ENCODE measurements at places on chromosomes 7 and 10.

- DNase-seq, result no peak
These were observed 34.0 kb downstream of the ANLN start for GRCh38 chr7:36423633-36424032.

DNA sequence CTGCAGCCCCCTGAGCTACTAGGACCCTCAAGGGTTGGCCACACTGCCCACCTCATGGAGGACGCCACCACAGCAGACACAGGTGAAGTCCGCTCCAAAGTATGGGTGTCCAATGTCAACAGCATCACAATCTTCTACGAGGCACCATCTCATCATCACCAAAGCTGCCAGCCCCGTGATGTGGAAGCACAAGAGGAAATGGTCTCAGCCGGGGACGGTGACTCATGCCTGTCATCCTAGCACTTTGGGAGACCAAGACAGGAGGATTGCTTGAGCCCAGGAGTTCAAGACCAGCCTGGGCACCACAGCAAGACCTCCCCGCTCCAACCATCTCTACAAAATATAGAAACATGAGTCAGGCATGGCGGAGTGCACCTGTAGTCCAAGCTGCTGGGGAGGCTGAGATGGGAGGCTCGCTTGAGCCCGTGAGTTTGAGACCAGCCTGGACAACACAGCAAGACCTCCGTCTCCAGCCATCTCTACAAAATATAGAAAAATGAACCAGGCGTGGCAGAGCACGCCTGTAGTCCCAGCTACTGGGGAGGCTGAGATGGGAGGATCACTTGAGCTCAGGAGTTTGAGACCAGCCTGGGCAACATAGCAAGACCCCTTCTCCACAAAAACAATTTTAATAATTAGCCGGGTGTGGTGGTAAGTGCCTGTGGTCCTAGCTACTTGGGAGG is 48.8 kb upstream of the MYL10 start:
- no peak for DNase-seq

GRCh38 chr7:41879403-41879802 is 176.5 kb upstream of the INHBA start:
- DNase-seq, result no peak

DNA sequence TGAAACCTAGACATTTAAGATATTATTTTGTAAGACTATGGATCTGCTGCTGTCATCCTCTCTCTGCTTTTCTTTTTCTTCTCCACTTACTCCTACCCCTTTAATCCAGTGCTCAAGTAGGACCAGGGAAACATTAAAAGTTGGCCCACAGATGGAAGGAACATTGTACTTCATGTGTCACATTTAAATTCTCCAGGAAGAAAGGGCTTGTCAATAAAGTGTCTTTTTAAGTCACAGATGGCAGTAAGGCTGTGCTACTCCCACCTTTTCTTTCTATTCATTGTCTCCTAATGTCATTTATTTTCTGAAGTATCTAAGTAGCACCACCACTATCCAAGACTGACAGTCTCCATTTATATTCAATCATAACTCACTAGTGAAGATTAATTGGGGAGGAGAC is 737.7 kb upstream of the C7orf33 start:
- no peak for DNase-seq

DNA sequence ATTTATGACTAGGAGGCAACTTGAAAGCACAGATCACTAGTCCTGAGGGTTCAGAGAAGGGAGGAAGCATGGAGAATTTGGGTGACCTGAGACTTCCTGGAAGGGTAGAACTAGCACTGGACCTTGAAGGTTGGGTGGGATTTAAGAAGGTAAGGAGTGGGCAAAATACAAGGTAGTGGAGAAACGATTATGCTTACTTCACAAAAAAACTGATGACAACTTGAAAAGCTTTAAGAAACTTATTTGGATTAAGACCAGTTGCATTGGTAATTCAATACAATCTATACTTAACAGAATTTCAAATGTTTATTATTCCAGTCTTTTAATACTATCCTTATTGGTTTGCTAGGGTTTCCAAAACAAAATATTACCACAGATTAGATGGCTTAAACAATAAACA is 198.6 kb upstream of the MDFIC start:
- DNase-seq, result no peak

GRCh38 chr10:104925232-104925851 is 284.3 kb downstream of the SORCS3 start:
- no peak for DNase-seq

GRCh38 chr7:43105521-43106120 is 6.8 kb upstream of the HECW1 start:
- DNase-seq, result no peak

Data from C1 segment of cervical spinal cord (tissue), 14 donors.